ENCODE measurements at places on chromosomes 4 and X. TPM values are rescaled to one million over a fixed set of nuclear protein-coding genes. Genes with fewer than 3 reads are reported as not detected.

The SFRP2 gene
- total RNA-seq, result 20.1 TPM

The TRIM2 gene
- total RNA-seq, result 56.8 TPM

The WAS gene
- 4.2 TPM for total RNA-seq

The ACE2 gene
- total RNA-seq, result 1.8 TPM

The GPRASP2 gene
- total RNA-seq, result 14.3 TPM

The RHOXF2 gene
- total RNA-seq, result not detected

DNA sequence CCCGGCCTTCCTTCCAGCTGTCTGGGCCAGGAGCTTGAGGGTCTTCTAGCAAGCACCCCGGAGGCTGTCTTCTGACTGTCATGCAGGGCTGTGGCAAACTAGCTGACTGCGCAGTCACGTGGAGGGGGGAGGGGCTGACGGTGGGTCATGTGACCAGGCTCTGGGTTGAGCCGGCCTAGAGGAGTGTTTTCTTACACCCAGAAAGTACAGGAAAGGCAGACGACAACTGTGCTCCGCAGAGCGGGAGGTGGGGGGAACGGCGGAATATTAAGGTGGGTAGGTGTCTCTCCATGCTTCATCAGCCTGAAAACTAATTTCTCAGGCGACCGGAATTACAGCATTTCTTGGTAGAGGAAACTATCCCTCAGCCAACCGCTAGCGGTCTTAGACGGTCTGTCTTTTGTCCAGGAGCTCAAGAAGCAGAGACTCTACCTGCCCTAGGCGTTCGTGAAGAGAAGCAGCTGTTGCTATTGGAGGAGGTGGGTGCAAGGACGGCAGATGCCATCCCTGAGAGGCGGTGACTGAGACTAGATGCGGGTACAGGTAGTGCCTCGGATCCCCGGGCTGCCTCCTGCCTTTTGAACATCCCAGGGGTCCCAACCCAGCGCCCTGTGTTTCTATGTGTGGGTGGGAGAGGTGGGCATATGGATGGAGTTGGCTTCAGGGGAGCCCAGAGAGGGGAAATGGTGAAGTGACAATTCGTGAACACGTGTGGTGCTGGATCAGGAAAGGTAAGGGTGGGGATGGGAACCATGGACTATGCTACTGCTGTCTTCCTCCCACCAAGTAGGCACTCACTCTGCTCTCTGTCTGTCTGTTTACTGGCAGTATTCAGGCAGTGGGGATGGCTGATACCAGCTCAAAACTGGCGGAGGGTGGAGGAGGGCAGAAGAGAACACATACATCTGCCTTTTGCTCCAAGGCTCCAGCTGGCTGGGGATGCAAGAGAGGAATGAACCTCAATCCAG, 8.8 kb downstream of the GPRASP1 start:
- H3K36me3 ChIP-seq, result no peaks in the 10 kb centered on the region

DNA sequence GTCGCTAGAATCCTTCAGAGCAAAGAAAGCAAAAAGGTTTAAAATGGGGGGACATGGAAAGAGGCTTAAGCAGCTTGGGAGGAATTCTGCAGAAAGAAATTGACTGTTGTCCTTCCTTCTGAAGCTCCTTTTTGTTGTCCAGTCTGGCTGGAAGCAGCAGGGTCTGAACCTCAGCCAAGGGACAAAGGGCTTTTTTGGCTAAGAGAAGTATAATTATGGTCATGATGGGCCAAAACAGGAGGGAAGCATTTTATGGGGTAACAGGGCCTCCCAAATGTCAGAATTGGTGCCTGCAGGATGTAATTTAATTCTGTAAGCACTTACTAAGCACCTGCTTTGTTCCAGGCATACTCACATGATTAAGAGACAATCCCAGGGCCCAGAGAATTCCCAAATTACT, 74.2 kb upstream of the CPEB2 start:
- no peaks in the 10 kb centered on the region for H3K27me3 ChIP-seq
- no peak for ATAC-seq
- H3K4me1 ChIP-seq, result no peaks in the 10 kb centered on the region
- no peak overlapping the region for H3K4me3 ChIP-seq

GRCh38 chr4:6330384-6330767, 60.7 kb downstream of the WFS1 start:
- no peaks in the 10 kb centered on the region for H3K36me3 ChIP-seq
- no peak for ATAC-seq
- peaks cover 59% of the 10 kb centered on the region for H3K27me3 ChIP-seq
- no peak overlapping the region for H3K27ac ChIP-seq
- H3K4me3 ChIP-seq, result no peak overlapping the region

DNA sequence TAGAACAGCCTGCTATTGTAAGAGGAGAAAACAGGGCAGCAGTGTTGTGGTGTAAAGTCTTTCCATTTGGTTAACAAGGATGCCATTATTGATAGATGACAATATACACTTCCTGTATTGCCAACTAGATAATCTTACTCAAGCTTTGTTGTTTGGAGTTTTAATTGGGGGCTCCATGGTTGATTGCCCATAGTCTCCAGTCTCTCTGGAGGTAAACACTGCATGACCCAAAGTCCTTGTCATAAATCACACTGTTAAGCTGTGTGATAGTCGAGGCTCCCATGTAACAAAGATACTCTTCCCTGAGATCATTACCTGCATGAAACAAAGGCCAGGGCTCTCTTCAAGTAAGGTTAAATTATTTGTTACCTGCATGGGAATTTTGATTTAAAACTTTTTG, 394.6 kb downstream of the C4orf33 start:
- H3K27ac ChIP-seq, result no peak overlapping the region
- no peaks in the 10 kb centered on the region for H3K27me3 ChIP-seq
- no peak for ATAC-seq
- no peak overlapping the region for H3K4me3 ChIP-seq
- H3K4me1 ChIP-seq, result no peaks in the 10 kb centered on the region
- H3K36me3 ChIP-seq, result no peaks in the 10 kb centered on the region

DNA sequence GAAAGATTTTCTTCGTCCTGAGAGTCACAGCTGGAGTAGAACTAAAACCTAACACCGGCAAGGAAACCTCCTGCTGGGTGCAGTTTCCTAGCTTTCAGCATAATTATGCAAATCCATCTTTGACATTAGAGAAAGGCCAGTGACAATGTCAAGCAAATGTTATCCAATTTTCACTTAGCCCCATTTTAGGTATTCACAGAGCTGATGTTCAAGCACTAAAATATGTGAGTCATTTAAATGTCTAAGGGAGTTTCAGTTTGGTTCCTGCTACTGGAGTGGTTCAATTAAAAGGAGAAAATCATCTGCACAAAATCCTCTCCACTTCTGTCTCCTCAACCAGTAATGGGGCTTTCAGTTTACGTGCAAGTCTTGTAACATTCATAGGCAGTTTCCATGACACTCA, 37.1 kb upstream of the AMOT start:
- H3K4me1 ChIP-seq, result no peaks in the 10 kb centered on the region
- ATAC-seq, result no peak
- H3K4me3 ChIP-seq, result no peak overlapping the region
- H3K36me3 ChIP-seq, result no peaks in the 10 kb centered on the region
- H3K27ac ChIP-seq, result no peak overlapping the region

GRCh38 chr4:1668488-1668840, 15.6 kb downstream of the FAM53A start:
- H3K4me1 ChIP-seq, result no peaks in the 10 kb centered on the region
- no peaks in the 10 kb centered on the region for H3K27me3 ChIP-seq
- no peak for ATAC-seq
- no peak overlapping the region for H3K4me3 ChIP-seq
- H3K27ac ChIP-seq, result no peak overlapping the region

DNA sequence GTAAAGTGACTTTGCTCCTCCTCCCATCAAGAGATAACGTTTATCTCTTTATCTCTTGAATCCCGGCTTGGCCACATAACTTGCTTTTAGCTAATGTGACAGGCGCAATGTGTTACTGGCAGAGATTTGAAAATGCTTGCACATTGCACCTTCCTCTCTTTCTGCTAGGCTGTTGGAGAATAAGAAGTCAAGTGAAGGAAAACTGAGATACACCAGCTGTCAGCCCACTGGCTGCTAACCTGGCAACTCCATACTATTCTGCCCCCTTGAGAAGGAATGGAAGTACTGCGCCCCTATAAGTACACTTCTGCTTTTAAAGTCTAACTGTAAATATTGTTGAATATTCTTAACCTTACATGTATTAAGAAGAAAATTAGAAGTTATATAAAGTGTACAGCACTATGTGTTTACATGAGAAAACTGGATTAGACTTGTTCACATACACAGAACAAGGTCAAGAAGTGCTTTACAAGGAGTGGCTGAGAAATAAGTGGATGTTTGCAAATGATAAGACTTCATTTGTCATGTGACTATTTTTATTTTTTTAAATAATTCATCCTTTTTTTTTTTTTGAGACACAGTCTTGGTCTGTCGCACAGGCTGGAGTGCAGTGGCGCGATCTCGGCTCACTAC, 424.5 kb upstream of the CTSO start:
- ATAC-seq, result peak; percentile 60
- no peak overlapping the region for H3K27ac ChIP-seq
- H3K36me3 ChIP-seq, result no peaks in the 10 kb centered on the region
- H3K4me3 ChIP-seq, result no peak overlapping the region
- no peaks in the 10 kb centered on the region for H3K4me1 ChIP-seq
- no peaks in the 10 kb centered on the region for H3K27me3 ChIP-seq

DNA sequence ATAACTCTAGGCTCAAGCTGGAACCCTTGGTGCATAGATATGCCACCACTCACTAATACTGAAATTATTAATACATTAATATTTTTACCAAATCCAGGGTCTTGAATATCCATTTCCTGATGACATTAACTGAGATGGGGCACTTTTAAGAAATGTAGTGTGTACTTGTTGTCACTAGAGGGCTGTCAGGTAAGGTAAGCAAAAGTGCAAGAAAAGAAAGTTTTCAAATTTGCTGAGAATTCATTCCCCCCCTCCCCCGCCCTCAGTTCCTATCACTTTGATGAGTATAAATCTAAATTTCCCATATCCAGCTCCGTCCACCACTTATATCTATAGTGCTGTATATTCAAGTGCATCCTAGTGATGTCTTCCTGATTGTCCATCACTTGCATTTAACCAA, 20.5 kb upstream of the WDR44 start:
- ATAC-seq, result no peak
- no peaks in the 10 kb centered on the region for H3K4me1 ChIP-seq
- no peaks in the 10 kb centered on the region for H3K27me3 ChIP-seq
- H3K27ac ChIP-seq, result no peak overlapping the region

GRCh38 chr4:28247805-28248204, 1387.2 kb downstream of the STIM2 start:
- no peak overlapping the region for H3K27ac ChIP-seq
- ATAC-seq, result no peak
- no peaks in the 10 kb centered on the region for H3K36me3 ChIP-seq
- H3K4me3 ChIP-seq, result no peak overlapping the region

DNA sequence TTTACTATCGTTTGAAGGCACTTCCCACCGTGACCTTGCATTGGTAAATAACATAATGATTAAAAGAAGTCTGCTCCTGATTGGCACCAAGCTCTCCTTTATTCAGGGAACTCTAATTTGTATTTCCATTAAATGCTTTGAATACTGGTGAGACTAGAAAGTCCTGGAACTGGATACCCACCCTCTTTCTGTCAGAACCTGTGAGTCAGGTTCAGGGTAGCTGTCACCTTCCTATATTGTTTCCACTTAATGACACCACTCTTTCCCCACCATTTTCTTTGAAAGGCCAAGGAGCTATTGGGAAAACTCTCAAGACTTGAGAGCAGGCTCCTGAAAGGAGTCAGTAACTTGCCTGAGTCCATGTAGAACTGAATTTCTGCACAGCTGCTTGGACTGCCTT, 55.9 kb upstream of the RASSF6 start:
- no peaks in the 10 kb centered on the region for H3K27me3 ChIP-seq
- no peak for ATAC-seq
- no peak overlapping the region for H3K27ac ChIP-seq
- no peak overlapping the region for H3K4me3 ChIP-seq
- no peaks in the 10 kb centered on the region for H3K36me3 ChIP-seq

DNA sequence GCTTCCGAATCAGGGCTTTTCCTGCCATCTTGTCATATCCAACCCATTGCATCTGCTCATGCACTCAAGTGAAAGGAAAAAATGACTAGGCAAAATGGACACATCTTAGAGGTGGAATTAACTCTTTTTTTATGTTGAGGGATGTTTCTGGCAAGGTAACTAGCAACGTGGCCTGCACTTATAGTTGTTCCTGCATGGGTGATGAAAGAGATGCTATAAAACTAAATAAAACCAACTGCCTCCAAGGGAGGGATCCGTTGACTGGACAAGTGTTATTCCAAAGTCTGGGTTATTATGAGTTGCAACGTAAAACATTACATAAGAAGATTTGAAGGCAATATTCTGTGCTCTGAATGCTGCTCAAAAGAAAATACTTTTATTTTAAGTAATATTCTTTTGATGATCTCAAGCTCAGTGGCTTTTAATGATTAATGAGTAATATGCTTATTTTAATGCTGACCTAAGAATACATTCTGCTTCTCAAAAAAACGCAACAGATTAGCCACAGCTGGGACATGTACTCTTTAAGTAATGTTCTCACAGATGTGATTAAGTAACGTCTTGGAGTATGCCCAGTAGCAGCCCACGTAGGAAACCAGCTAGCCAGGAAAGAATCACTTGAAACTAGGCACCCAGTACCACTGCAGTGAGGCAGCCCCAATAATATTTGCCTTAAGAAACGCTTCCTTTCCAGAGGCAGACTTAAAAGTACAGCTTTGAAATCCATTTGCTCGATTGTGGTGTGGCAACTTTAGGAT, 27.4 kb downstream of the KLF3 start:
- no peak overlapping the region for H3K4me3 ChIP-seq
- H3K27me3 ChIP-seq, result no peaks in the 10 kb centered on the region
- peaks cover 30% of the 10 kb centered on the region for H3K4me1 ChIP-seq

- no peaks in the 10 kb centered on the region for H3K36me3 ChIP-seq
- no peaks in the 10 kb centered on the region for H3K4me1 ChIP-seq
- no peak overlapping the region for H3K4me3 ChIP-seq
Observed at GRCh38 chr4:138005486-138005885, 236.7 kb downstream of the SLC7A11 start.

GRCh38 chrX:120999413-120999812, 13.9 kb upstream of the CT47A1 start:
- no peaks in the 10 kb centered on the region for H3K4me1 ChIP-seq
- ATAC-seq, result no peak
- no peak overlapping the region for H3K4me3 ChIP-seq
- no peaks in the 10 kb centered on the region for H3K27me3 ChIP-seq
- no peak overlapping the region for H3K27ac ChIP-seq

All from gastroesophageal sphincter (tissue), 4 donors.